Prostate gland (tissue), 2 donors: ENCODE measurements at places on chromosomes 4 and X.

DNA sequence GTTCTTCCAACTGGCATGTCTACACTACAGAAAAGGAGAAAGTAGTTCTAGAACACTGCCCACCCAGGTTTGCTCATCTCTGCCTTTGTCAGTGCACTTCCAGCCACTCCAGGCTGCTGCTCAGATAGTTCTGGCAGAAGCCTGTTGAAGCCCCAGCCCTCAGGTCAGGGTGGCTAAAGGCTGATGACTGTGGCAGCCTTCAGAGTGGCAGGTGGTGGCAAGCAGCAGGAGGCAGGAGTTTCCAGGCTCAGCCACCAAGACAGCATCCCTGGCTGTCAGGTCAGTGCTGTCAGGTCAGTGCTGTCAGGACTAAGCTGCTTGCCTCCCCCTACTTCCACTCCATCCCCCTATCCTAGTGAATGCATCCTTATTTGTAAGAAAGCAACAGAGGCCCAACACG lies 100.4 kb downstream of the MAMLD1 start:
- no peak for DNase-seq

- no peak for DNase-seq
These were observed 101.9 kb upstream of the SLITRK2 start for GRCh38 chrX:145715641-145716138.

DNA sequence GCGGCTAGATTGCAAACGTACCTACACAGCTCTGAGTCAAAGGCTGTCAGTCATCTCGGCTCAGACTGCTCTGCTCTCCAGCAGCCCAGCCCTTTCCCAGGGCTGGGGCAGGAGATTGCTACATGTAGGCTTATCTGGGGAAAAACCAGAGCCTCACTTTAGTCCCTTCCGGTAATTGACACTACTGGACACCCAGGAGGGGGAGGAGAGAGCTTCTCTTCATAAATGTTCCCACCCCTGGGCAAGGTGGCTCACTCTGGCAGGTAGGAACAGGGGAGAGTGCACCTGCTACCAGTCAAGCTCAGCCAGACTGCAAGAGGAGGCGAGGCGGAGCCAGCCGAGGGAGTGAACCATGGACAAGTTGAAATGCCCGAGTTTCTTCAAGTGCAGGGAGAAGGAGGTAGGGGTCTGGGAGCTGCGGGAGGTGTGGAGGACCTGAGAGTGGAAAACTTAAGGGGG lies at the start of gene SLC6A14:
Gene SLC6A14, plus strand, starts transcription at position 249 of the 459 bp plus-strand sequence. Its CDS starts 104 bp downstream, at position 353.
- DNase-seq: peak; percentile 4

DNA sequence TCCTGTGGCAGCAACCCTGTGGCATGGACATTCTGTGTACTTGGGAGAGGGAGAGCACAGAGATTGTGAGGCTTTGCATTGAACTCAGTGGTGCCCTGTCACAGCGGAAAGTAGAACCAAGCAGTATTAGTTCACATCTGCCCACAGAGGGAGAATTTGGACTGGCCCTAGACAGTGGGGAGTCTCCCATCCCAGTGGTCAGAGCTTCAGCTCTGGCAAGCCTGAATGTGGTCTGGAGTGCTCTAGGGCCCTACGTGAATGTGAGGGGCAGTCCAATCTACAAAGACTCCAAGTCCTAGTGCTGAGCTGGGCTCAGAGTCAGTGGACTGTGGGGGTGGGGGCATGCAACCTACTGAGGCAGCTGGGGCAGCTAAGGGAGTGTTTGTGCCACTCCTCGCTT lies 34.8 kb downstream of the ZIC3 start:
- DNase-seq: no peak

DNA sequence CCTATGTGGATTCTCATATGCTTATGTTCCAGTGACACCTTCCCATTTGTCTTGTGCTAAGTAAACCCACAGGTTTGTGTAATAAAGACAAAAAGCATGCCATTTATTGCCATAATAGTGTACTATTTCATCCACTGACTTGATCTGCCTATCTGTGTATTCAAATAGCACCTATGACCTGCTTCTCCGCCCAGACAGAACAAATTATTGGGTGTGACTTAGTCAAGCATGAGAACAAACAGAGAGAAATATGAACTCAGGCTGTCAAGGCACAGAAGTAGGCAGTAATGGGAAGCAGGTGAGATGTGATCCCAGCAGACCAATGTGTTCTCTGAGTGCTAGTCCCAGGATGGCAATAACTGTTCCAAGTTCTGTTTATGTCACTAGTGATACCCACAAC lies 25.4 kb downstream of the ELOVL6 start:
- DNase-seq: no peak

- no peak for DNase-seq
These were observed 116.9 kb downstream of the VEGFC start for GRCh38 chr4:176675810-176676209.

DNA sequence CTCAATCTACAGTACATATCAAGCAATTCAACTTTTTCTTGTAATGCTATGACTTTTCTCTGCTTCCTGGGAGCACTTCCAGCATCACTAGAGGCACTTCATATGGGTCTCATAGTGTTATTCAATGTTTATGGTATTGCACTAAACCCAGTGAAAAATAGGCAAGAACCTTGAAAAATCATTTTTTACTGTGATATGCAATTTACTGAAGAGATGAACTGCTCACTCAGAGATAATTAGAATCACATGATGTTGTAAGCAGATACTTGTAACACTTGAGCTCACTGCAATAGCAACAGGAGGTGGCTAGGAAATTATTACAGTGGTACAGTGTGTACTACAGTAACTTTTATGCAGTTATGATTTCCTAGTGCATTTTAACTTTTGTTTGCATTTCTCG lies 93.3 kb downstream of the RASGEF1B start:
- no peak for DNase-seq

DNA sequence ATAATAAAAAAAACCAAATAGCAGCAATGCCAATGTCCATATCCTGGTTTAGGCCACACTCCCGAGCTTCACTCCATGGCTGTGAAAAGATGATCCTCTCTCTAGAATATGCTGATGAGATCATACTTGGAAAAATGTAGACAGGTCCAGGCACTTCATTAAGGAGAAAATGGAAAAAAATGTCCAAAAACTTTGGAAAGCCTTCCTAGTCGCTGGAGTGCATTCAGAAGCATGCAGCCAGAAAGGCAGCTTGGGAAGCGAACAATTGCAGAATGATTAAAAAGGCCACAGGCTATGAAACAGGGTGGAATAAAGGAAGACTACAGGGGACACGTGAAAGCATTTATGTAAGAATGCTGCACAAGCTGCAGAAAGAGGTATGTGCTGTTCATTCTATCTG lies 165.6 kb upstream of the HCCS start:
- DNase-seq: no peak

DNA sequence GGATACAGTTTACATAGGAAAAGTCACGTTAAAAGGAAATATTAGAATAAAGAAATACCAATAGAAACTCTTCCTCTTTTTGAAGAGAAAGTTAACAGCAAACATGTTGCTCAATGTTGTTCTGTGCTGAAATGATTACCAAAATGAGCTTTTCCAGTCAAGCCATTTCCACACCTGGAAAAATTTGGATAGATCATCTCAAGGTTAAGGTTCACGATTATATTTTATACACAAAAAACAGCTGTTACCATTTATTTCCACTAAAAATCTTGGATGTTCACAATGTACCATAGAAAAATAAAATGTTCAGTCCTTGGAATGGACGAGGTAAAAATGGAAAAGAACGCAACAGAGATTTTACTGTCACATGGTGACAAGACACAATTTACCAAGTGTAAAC lies 218.7 kb downstream of the SCFD2 start:
- no peak for DNase-seq

DNA sequence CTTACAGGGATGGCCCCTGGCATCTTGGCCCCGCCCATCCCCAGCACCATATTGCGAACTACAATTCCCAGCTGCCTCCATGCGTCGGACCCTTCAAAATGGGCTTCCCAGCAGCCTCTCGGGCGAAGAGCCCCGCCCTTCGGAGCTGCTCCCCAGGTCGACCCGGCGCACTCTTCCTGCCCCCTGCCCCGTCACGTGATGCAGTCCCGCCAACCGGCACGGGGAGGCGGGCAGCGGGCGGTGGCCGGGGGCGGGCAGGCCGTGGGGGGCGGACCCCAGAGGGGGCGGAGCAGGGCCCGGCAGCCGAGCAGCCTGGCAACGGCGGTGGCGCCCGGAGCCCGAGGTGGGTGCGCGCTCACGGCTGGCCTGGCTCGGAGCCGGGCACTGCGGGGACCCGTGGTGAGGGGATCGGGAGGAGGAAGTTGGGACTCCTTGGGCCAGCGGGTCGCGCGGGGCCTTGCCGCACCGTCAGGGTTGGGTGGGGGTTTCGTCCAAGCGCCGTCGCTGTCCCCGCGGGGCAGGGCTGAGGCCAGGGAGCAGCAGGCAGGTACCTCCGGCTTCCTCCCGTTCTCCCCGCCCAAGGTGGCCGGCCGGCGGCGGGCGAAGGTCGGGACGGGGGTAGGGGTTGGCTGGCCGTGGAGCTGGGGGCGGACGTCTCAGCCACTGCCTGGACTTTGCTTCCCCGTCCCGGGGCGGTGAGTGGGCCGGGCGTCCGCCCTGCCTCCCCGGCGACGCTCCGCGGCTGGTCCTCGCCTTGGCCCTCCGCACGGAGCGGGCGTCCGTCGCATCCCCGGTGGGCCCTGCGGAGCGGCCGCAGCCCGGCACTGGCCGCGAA lies at the start of gene MTM1:
Gene MTM1, plus strand, starts transcription at position 302 of the 835 bp plus-strand sequence. CDS start 23,994 bp downstream, outside the sequence.
- DNase-seq: peak; percentile 91
